Astrocyte (in vitro differentiated cells and primary cell): ENCODE measurements at places on chromosomes 5 and 9. TPM values are rescaled to one million over a fixed set of nuclear protein-coding genes. Genes with fewer than 3 reads are reported as not detected.

Gene NR6A1
- total RNA-seq, result 14.5 and 20.8 TPM in 2 replicates

Gene MAMDC2
- 135 and 211 TPM in 2 replicates for total RNA-seq

Gene MEF2C
- 20.5 and 21.8 TPM in 2 replicates for total RNA-seq

Gene IL4
- total RNA-seq, result not detected in 2 replicates

DNA sequence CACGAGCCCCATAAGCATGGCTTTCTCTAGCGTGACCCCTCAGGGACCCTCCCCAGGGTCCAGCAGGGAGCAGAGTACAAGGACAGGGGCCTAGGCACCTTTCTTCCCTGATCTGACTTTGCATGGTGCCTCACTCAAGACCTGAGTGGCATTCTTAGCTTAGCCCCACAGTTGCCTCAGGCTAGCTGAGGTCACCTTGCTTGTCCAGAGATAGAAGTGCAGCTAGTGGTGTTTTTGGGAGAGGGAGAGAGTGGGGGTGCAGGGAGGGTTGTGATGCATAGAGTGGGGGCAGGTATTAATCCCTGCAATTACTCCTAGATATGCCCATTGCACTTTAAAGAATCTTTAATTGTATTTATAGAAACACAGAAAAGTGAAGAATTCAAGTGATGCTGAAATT lies 8.4 kb upstream of the TRIO start:
- no peaks in the 10 kb centered on the region for H3K4me1 ChIP-seq
- H3K27me3 ChIP-seq, result no peaks in the 10 kb centered on the region
- H3K36me3 ChIP-seq, result no peaks in the 10 kb centered on the region
- H3K4me3 ChIP-seq, result no peak overlapping the region

DNA sequence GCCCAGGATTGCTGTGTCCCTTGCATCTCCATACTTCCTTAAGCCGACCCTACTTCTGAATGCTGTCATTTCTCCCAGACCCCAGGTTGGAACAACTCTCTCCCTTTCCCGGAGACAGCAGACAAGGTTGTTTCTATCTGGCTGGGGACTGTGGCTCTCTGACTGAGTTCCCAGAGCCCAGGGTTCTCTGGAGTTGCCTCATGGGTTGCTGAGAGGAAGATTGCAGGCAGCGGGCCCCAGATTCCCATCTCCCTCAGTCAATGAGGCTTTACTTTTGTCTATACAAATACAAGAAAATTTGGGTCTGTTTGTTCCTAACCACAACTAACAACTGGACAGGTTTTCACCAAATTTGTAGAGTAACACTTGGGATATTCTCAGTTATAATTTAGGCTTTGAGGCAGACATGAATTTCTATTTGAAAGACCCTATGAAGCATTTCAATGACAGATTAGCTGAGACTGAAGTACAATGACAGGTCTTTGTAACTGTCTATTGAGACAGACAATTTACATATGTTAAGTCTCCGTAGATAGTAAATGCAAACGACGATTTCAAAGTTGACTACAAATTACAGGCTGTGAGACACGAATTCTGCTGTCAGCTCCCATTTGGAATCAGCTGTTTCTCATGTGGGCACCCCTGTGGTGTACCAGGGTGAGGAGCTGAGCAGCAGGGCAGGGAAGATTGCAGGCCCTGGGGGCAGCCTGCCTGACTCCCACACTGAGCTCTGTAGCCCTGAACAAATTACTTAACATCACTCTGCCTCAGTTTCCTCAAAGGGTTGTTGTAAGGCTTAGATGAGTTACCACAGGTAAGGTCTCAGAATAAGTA lies 107.5 kb downstream of the ATP10B start:
- H3K36me3 ChIP-seq, result no peaks in the 10 kb centered on the region
- no peak for DNase-seq
- H3K4me1 ChIP-seq, result no peaks in the 10 kb centered on the region
- no peaks in the 10 kb centered on the region for H3K27me3 ChIP-seq

DNA sequence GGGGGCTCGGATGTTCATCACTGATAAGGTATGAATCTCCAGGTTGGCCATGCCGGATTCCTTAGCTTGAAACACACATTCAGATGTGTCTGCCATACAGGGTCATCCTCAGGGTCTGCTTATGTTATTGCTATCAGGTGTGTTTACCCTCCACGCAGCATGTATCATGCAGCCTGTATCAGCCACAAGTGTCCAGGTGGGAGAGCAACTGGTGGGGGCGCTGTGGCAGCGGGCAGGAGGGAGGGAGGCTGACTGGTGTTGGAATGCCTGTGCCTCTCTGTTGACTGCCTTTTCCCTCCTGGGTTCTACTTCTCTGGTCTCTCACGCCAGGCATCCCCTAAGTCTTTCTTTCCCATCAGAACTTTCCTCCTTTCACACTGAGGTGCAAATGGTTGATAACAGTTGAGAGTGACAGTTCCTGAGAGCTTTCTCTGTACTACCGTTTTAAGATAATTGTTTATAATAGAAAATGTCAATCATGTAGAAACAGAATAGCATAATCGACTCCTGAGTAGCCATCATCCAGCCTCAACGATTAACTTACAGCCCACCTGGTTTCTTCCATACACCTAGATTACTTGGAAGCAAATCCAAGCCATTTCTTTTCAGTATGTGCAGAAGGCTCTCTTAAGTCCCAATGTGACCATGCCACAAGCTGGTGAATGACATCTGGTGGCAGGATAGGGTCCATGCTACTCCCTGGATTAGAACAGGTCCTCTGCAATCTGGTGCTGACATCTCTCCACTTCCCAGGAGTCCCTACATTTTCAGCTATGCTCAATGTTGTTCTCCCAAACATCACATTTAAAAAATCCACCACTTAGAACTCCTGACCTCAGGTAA lies 86.6 kb downstream of the ACER2 start:
- no peaks in the 10 kb centered on the region for H3K4me1 ChIP-seq
- no peak overlapping the region for H3K27ac ChIP-seq
- H3K27me3 ChIP-seq, result peaks cover 10% of the 10 kb centered on the region

DNA sequence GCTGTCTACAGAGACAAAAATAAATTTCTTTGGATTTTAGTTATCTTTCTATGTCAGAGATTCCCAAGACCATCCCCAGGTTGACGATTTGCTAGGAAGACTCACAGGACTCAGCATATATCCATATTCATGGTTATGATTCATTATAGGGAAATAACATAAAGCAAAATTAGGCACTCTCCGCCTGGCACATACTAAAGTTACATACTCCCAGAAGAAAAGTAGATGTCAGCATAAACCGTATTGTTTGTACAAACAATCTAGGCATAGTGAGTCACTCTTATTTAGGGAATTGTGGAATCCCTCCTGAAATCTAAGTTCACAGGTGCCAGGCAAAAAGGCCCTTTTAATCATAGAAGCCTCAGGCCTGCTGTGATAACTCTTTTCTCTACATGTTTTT lies 62.9 kb downstream of the INSL6 start:
- H3K4me1 ChIP-seq, result no peaks in the 10 kb centered on the region
- no peak overlapping the region for H3K4me3 ChIP-seq
- no peak overlapping the region for H3K27ac ChIP-seq
- peaks cover 14% of the 10 kb centered on the region for H3K36me3 ChIP-seq
- H3K27me3 ChIP-seq, result no peaks in the 10 kb centered on the region

DNA sequence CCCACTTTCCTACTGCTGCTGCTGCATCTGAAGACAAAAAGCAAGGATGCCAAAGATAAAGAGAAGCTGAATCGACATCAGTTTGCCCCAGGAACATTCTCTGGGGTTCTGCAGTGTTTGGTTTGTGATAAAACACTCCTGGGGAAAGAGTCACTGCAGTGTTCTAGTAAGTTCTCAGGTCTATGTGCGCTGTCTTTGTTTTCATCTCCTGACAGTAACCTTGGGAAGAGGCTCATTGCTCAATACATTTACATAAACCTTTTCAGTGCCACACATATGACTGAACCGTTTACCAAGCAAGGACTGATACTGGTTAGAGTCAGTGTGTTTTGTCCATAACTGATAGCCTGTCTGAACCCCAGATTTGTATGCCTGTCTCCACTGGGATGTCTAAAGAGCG lies 232.1 kb downstream of the ARHGEF28 start:
- H3K27me3 ChIP-seq, result no peaks in the 10 kb centered on the region
- H3K27ac ChIP-seq, result no peak overlapping the region
- DNase-seq, result no peak

- H3K36me3 ChIP-seq, result no peaks in the 10 kb centered on the region
- no peak overlapping the region for H3K27ac ChIP-seq
- H3K4me3 ChIP-seq, result no peak overlapping the region
- no peaks in the 10 kb centered on the region for H3K4me1 ChIP-seq
Measured at GRCh38 chr5:129018837-129019236, 53.5 kb downstream of the SLC27A6 start.

DNA sequence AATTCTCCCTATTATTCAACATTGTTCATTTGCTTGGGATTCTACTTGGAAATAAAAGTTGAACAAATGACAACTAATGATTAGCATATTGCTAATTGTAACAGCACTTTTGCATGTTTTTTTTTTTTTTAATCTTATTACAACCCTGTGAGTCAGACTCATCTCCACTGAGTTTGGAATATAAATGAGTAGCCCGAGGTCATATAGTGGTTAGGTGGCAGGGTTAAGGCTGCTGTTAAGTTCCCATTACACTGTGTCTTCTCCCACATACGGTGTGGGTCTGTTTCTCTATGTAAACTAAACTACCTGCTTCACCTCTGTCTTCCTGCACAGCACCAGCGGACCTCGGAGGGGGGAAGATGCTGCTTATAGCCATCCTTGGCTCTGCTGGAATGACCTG lies 92.4 kb downstream of the EQTN start:
- H3K27me3 ChIP-seq, result no peaks in the 10 kb centered on the region
- no peaks in the 10 kb centered on the region for H3K36me3 ChIP-seq
- peak; percentile 48 for DNase-seq
- peaks cover 7% of the 10 kb centered on the region for H3K4me1 ChIP-seq
- H3K4me3 ChIP-seq, result no peak overlapping the region

DNA sequence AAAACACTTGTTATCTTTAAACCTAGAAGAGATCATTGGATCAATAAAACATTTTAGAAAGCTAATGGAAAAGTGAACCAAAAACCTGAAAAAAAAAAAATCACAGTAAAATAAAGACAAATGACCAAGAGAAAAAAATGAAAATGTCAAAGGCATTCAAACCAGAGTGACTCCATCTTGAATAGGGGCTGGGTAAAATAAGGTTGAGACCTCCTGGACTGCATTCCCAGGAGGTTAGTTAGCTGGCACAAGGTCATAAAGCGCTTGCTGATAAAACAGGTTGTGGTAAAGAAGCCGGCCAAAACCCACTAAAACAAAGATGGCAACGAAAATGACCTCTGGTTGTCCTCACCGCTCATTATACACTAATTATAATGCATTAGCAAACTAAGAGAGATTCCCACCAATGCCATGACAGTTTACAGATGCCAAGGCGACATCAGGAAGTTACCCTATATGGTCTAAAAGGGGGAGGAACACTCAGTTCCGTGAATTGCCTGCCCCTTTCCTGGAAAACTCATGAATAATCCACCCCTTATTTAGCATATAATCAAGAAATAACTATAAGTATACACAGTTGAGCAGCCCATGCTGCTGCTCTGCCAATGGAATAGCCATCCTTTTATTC lies 116.7 kb upstream of the NEK6 start:
- H3K27me3 ChIP-seq, result no peaks in the 10 kb centered on the region
- no peaks in the 10 kb centered on the region for H3K36me3 ChIP-seq
- no peak overlapping the region for H3K27ac ChIP-seq
- peaks cover 15% of the 10 kb centered on the region for H3K4me1 ChIP-seq

DNA sequence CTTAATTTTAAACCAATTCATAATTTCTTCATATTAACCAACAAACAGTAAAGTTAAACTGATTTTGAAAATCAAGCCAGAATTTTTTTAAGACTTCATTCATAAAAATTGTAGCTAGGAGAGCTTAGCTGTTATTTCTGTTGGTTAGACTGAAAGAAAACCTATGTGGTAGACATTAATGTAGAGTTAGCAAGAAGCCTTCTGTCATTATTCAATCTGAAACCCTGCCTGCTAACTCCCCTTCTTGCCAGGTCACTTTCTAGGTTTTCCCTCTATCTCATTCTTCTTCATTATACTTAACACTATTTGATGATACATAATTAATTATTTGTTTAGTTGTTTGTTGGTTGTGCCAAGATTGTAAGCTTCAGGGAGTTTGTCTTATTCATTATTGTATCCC lies 304.3 kb upstream of the MEF2C start:
- H3K36me3 ChIP-seq, result no peaks in the 10 kb centered on the region
- H3K27ac ChIP-seq, result no peak overlapping the region
- no peak overlapping the region for H3K4me3 ChIP-seq
- no peaks in the 10 kb centered on the region for H3K4me1 ChIP-seq
- no peak for DNase-seq

DNA sequence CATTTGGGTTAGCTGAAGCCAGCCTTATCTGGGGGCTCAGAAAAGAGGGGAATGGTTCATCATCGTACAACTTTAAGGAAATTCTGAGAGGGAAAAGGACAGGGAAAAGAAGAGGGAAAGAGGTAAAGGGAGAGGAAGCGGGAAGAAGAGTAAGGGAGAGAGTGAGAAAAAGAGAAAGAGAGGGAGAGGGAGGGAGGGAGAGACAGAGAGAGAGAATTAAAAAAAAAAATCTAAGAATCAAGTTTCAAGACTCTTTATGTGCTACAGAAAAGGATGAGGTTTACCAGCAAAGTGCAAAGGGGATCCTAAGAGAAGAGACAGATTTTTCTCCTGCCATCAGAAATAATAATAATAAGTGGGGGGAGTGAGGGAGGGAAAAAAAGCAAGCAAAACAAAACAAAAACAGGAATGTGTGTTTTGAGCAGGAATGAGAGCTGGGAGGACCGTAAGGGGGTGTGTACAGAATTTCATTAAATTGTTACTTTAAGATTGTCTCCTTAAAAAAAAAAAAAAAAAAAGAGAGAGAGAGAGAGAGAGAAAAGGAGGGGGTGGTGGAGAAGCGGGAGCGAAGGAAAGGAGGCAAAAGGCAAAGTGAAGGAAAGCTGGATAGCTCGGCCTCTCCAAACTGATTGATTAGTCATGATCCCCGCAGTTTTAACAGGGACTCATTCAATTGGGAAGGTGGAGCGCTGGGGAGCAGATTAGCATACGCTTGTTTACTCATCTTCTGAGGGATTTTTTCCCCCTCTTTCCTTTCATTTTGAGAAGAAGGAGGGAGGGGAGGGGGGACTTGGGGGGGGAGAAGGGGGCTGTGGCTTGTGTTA lies 438 bp upstream of the PAPPA start:
- peak overlapping the region; percentile 92 for H3K27ac ChIP-seq
- peak; percentile 52 for DNase-seq
- H3K36me3 ChIP-seq, result no peaks in the 10 kb centered on the region
- no peak overlapping the region for H3K4me3 ChIP-seq
- peaks cover 38% of the 10 kb centered on the region for H3K4me1 ChIP-seq

GRCh38 chr9:130387398-130387797 lies 57.4 kb upstream of the ASS1 start:
- no peak for DNase-seq
- no peak overlapping the region for H3K4me3 ChIP-seq
- no peaks in the 10 kb centered on the region for H3K4me1 ChIP-seq
- H3K27ac ChIP-seq, result no peak overlapping the region

DNA sequence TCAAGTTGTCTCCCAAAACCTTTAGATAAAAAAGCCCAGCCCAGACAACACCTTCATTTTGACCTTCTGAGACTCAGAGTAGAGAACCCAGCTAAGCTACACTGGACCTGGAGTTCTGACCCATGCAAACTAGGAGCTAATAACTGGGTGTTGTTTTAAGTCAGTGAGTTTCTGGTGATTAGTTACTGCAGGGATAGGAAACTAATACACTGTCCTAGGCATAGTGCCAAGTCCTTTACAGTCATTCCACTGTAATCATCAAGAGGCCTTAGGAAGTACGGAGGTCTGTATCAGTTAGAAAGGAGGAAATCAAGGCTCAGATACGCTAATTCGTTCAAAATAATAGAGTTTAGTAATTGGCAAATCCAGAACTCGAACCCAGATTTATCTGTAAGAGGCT lies 197.9 kb downstream of the KCTD16 start:
- H3K27me3 ChIP-seq, result no peaks in the 10 kb centered on the region
- DNase-seq, result peak; percentile 17
- H3K27ac ChIP-seq, result no peak overlapping the region
- H3K4me3 ChIP-seq, result no peak overlapping the region
- H3K36me3 ChIP-seq, result no peaks in the 10 kb centered on the region
